ENCODE measurements at places on chromosomes 4 and X. TPM values are rescaled to one million over a fixed set of nuclear protein-coding genes. Genes with fewer than 3 reads are reported as not detected.

The NCAPG gene
- 0.44 TPM for total RNA-seq

The TMLHE gene
- total RNA-seq = 26.9 TPM

The PNMA6F gene
- total RNA-seq = not detected

The CEP135 gene
- 39.4 TPM for total RNA-seq

The CDS1 gene
- 0.15 TPM for total RNA-seq

The CABS1 gene
- not detected for total RNA-seq

The PGAM4 gene
- total RNA-seq = not detected

The HCCS gene
- total RNA-seq = 16.7 TPM

The KLB gene
- 0.10 TPM for total RNA-seq

The CD38 gene
- 10.1 TPM for total RNA-seq

All from B cell (primary cell).